ENCODE measurements at places on chromosomes 1 and 21. TPM values are rescaled to one million over a fixed set of nuclear protein-coding genes. Genes with fewer than 3 reads are reported as not detected.
A peak's percentile ranks its signal among the peaks of the same experiment; 100 is the strongest.

The TNNI3K gene
- total RNA-seq, result not detected

The BMP8B gene
- 0.89 TPM for total RNA-seq

The RSPO1 gene
- not detected for total RNA-seq

The CR1 gene
- total RNA-seq, result 10.1 TPM

The SCAF4 gene
- total RNA-seq, result 64.7 TPM

The C1orf210 gene
- not detected for total RNA-seq

GRCh38 chr1:86169625-86170024, 13.1 kb upstream of the COL24A1 start:
- H3K27ac ChIP-seq, result no peak overlapping the region
- no peaks in the 10 kb centered on the region for H3K27me3 ChIP-seq
- H3K36me3 ChIP-seq, result no peaks in the 10 kb centered on the region
- H3K4me3 ChIP-seq, result no peak overlapping the region
- no peak for DNase-seq

GRCh38 chr1:6624710-6625583, at the start of gene THAP3:
TSS of gene THAP3 (plus strand) at chr1:6624868. CDS start at chr1:6625219, 351 bp downstream.
- H3K27me3 ChIP-seq, result no peaks in the 10 kb centered on the region
- H3K4me3 ChIP-seq, result peak within 1 kb of the TSS; percentile 63
- DNase-seq, result peak; percentile 91
- peaks cover 23% of the 10 kb centered on the region for H3K4me1 ChIP-seq

GRCh38 chr1:56065729-56066128, 513.6 kb downstream of the PLPP3 start:
- H3K4me1 ChIP-seq, result no peaks in the 10 kb centered on the region
- H3K27ac ChIP-seq, result no peak overlapping the region
- H3K36me3 ChIP-seq, result no peaks in the 10 kb centered on the region
- no peak overlapping the region for H3K4me3 ChIP-seq
- DNase-seq, result no peak
- no peaks in the 10 kb centered on the region for H3K27me3 ChIP-seq

Measured in CD4-positive, alpha-beta memory T cell (primary cell).